ENCODE measurements at places on chromosomes 1 and 21. TPM values are rescaled to one million over a fixed set of nuclear protein-coding genes. Genes with fewer than 3 reads are reported as not detected.
A peak's percentile ranks its signal among the peaks of the same experiment; 100 is the strongest.

DNA sequence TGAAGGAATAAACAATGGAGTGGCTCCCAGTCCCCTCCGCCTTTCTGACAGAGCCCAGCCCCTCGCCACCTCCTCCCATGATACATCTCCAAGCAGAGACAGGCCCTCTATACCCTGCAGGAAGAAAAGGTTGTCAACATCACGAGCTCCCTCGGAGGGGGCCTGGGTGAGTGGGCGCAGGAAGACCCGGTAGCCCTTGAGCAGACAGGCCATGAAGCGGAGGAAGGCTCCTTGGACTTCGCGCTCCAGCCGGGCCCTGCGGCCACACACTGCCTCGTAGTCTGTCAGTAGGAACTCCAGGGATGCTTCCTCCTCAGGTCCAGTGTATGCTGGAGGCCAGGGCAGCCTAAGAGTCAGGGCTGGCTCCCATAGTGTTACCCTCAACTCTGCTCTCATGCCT lies 7.0 kb downstream of the DENND4B start:
- no peak overlapping the region for H3K4me3 ChIP-seq
- no peak overlapping the region for H3K27ac ChIP-seq
- H3K36me3 ChIP-seq = no peaks in the 10 kb centered on the region
- peaks cover 7% of the 10 kb centered on the region for H3K4me1 ChIP-seq
- no peaks in the 10 kb centered on the region for H3K27me3 ChIP-seq

- H3K27me3 ChIP-seq = no peaks in the 10 kb centered on the region
- H3K4me3 ChIP-seq = no peak overlapping the region
- DNase-seq = no peak
- no peak overlapping the region for H3K27ac ChIP-seq
Measured at GRCh38 chr1:160973491-160973890, 18.9 kb upstream of the ITLN2 start.

NECTIN4 gene
- total RNA-seq = 42.7 TPM

DNA sequence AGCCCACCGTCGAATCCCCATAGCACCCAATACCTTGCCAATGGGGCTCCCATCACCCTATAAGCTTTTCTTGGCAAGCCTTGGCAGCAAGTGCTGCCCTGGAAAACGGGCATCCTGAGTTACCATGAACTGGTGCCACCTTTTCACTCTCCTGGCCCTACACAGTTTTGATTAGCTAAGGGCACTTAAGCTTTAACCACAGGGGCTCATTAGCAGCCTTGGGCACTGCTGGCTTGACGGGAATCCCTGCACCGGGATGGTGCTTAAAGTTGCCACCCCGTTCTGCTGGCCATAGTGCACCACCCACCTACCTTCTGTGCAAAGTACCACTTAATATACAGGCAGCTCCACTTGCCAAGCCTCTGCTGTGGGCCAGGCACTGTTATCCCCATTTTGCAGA lies 13.7 kb downstream of the PARS2 start:
- no peaks in the 10 kb centered on the region for H3K4me1 ChIP-seq
- no peak for DNase-seq
- H3K27ac ChIP-seq = no peak overlapping the region
- no peak overlapping the region for H3K4me3 ChIP-seq
- H3K27me3 ChIP-seq = no peaks in the 10 kb centered on the region
- no peaks in the 10 kb centered on the region for H3K36me3 ChIP-seq

FMN2 gene
- total RNA-seq = not detected

GRCh38 chr21:22679207-22679606 lies 1681.0 kb downstream of the NCAM2 start:
- H3K27ac ChIP-seq = no peak overlapping the region
- DNase-seq = no peak
- H3K36me3 ChIP-seq = no peaks in the 10 kb centered on the region
- no peaks in the 10 kb centered on the region for H3K4me1 ChIP-seq
- no peaks in the 10 kb centered on the region for H3K27me3 ChIP-seq
- no peak overlapping the region for H3K4me3 ChIP-seq

PTPN14 gene
- 24.3 TPM for total RNA-seq

DNA sequence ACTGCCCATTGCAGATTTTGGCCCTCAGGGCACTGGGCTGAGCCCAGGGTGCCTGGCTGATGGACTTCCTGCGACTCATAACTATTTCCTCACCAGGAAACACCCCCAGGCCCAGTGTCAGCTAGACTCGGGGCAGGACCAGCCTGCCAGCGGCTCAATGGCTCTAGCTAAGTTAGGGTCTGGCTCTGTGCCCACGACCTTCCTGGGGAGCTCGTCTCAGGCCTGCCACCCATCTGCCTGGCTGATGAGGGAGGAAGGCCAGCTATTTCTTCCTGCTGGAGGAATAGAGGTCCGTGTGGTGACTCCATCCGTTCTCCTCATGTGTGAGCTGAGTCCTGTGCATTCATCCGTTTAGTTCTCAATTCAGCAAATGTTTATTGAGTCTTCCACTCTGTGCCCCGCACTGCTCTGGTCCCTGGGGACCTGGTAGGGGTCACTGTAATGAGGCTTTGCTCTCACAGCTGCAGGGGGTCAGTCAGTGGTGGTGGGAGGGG lies 44.5 kb downstream of the KIRREL1 start:
- H3K4me1 ChIP-seq = peaks cover 44% of the 10 kb centered on the region
- H3K36me3 ChIP-seq = no peaks in the 10 kb centered on the region
- H3K27me3 ChIP-seq = no peaks in the 10 kb centered on the region
- no peak for DNase-seq
- H3K4me3 ChIP-seq = no peak overlapping the region

- no peak for DNase-seq
- H3K36me3 ChIP-seq = no peaks in the 10 kb centered on the region
- no peaks in the 10 kb centered on the region for H3K27me3 ChIP-seq
- no peaks in the 10 kb centered on the region for H3K4me1 ChIP-seq
Measured at GRCh38 chr1:230058626-230059025, 8.4 kb upstream of the GALNT2 start.

DNAJB4 gene
- 20.9 TPM for total RNA-seq

- H3K27me3 ChIP-seq = no peaks in the 10 kb centered on the region
- H3K36me3 ChIP-seq = no peaks in the 10 kb centered on the region
Measured at GRCh38 chr1:202843081-202843480, 32.3 kb downstream of the PCAT6 start.

GRCh38 chr21:35801391-35801790 lies 258.9 kb downstream of the SETD4 start:
- H3K4me1 ChIP-seq = peaks cover 12% of the 10 kb centered on the region
- no peaks in the 10 kb centered on the region for H3K36me3 ChIP-seq
- no peak overlapping the region for H3K4me3 ChIP-seq
- H3K27ac ChIP-seq = no peak overlapping the region
- DNase-seq = no peak

- no peak overlapping the region for H3K4me3 ChIP-seq
- H3K27me3 ChIP-seq = no peaks in the 10 kb centered on the region
- H3K27ac ChIP-seq = no peak overlapping the region
- H3K36me3 ChIP-seq = no peaks in the 10 kb centered on the region
Measured at GRCh38 chr1:20115479-20115878, 3.9 kb downstream of the PLA2G2D start.

CYP4Z1 gene
- 1.2 TPM for total RNA-seq

PRRX1 gene
- 108 TPM for total RNA-seq

DNA sequence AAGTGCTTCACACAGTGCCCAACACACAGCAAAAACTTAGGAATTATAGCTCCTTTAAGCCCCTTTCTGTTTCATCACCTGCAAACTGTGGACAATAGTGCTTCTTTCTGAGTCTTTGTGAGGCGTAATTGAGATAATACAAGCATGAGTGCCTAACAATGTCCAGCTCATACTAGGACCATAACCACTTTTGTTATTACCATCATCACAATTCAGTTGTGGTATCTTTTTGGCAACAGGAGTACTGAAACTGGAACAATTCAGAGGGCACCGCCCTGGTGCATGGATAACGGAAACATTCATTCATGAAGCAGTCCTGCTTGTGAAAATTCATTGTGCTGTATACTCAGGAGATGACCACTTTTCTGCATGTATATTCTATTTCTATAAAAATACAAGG lies 18.2 kb downstream of the DNAJC11 start:
- no peaks in the 10 kb centered on the region for H3K27me3 ChIP-seq
- no peak for DNase-seq
- H3K4me1 ChIP-seq = no peaks in the 10 kb centered on the region
- H3K27ac ChIP-seq = no peak overlapping the region

DNA sequence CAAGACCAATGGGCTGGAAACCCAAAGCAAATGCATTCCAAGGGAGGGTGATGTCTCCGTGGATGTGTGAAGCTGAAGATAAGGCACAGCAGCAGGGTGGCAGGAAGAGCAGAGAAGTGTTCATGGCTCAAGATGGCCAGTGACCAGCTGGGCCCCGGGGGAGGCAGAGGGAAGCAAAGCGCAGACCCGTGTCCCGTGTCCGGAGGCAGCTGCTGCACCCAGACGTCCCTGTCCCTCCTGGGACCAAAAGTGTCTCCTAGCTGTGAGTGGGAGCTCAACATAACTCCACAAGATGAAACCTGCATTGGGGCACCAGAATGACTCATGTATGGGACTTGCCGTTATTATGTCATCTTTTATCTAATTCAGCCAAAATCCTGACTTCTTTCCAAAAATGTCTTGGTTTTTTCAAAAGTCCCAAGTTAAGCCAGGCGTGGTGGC lies 118.2 kb downstream of the RIPK4 start:
- H3K27me3 ChIP-seq = no peaks in the 10 kb centered on the region
- no peak overlapping the region for H3K27ac ChIP-seq
- no peaks in the 10 kb centered on the region for H3K36me3 ChIP-seq
- peaks cover 13% of the 10 kb centered on the region for H3K4me1 ChIP-seq

GRCh38 chr1:21292984-21293536 lies 2.8 kb upstream of the ECE1 start:
- peak overlapping the region; percentile 65 for H3K27ac ChIP-seq
- H3K4me3 ChIP-seq = no peak overlapping the region
- peaks cover 84% of the 10 kb centered on the region for H3K4me1 ChIP-seq
- no peaks in the 10 kb centered on the region for H3K36me3 ChIP-seq
- no peak for DNase-seq

- no peak for DNase-seq
- no peak overlapping the region for H3K27ac ChIP-seq
- H3K4me3 ChIP-seq = no peak overlapping the region
Measured at GRCh38 chr21:34797921-34798535, 129.2 kb downstream of the CLIC6 start.

CELA3B gene
- not detected for total RNA-seq

DNA sequence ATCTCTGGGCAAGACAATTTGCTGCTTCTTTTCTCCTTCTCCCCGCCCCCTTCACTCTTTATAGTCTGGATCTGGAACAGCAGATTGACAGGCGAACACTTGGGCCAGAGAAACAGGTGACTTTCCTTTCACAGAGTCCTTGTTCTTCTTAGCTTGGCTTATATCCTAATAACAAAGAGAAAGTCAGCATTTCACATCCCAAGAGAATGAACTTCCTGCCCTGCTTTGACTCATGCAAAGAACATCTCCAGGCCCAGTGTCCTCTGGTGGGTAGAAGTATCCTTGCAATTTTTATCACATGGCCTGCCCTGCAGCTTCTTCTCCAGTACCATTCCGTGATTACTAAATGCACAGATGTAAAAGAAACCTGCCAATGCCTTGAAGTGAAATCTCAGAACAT lies 764.4 kb downstream of the ADGRL2 start:
- no peak overlapping the region for H3K27ac ChIP-seq
- peaks cover 13% of the 10 kb centered on the region for H3K4me1 ChIP-seq
- no peak overlapping the region for H3K4me3 ChIP-seq
- H3K27me3 ChIP-seq = no peaks in the 10 kb centered on the region
- no peak for DNase-seq
- H3K36me3 ChIP-seq = no peaks in the 10 kb centered on the region

DNA sequence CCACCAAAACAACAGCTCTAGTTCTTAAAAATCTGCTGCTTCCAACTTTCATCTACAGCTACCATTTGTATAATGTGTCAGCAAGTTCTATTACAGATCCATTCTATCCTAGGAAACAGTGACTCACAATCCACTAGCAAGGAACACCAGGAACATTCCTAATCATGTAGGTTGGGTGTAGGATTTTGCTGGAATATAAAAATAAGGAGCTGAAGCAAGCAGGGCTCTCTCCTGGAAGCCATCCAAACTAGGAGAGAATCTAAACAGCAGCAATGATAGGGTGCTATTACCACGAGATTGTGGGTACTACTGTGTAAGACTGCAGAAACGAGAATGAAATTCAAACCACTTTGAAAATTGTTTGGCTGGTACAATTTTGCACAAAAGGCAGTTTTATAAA lies 135.0 kb downstream of the PTPN14 start:
- no peak overlapping the region for H3K4me3 ChIP-seq
- H3K36me3 ChIP-seq = no peaks in the 10 kb centered on the region
- H3K4me1 ChIP-seq = peaks cover 51% of the 10 kb centered on the region
- H3K27me3 ChIP-seq = no peaks in the 10 kb centered on the region
- DNase-seq = no peak

DNA sequence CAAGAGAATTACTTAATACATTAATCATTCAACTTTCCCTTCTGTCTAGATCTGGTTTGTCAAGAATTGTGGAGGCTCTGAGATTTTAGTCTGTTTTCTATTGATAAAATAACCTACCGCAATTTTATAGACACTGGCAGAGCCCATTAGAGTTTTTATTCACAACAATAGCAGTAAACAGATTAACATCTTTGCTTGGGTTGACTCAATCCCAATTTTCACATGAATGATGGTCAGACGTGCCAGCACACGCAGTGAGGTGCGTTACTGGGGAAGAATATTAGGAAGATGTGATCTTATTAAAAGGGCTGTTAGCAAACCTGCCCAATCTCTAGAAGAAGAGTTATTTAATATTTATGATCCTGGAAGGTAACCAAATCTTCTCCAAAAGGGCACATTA lies 736.6 kb downstream of the MRPL39 start:
- H3K36me3 ChIP-seq = no peaks in the 10 kb centered on the region
- no peaks in the 10 kb centered on the region for H3K27me3 ChIP-seq
- H3K27ac ChIP-seq = no peak overlapping the region
- no peak for DNase-seq
- no peak overlapping the region for H3K4me3 ChIP-seq

DNA sequence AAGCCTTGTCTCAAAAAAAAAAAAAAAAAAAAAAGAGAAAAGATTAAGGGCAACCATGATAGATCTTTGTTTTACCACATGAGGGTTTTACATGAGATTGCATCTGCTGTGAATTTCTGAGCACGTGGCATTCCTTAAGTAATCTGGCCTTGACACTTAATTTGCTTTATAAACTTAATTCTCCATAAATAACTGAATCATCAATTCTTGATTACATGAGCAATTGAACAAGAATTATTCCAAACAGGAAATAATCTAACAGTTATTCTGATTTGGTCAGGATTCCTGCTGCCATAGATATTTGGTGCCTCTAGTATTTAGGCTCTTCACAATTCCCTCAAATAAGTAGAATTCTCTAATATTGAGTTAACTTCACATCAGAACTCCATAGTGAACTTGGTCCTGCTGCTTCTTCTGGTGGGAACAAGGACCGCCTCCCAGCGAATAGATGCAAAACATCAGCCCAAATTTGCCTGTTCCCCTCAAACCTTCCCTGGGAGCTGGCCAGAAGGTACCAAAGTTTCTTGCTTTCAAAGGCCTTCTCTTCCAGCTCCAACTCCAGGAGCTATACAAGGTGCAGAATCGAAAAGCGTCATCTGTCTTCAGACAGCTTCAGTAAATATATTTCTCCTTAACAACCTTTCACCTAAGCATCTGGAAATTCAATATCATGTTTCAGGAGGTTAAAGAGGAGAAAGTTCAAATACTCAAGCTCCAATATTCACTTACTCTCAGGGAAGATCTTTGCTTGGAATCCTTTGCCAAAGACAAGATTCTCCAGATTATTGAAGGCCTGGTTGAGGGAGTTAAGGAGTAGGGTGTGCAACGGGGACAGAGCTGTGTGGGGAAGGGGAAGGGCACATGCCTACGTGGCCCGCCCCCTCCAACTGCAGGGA lies 1.0 kb downstream of the KRTCAP2 start:
- H3K36me3 ChIP-seq = peaks cover 13% of the 10 kb centered on the region
- H3K27ac ChIP-seq = peak overlapping the region; percentile 94
- DNase-seq = peak; percentile 12
- H3K27me3 ChIP-seq = no peaks in the 10 kb centered on the region
- H3K4me1 ChIP-seq = peaks cover 45% of the 10 kb centered on the region
- peak overlapping the region; percentile 88 for H3K4me3 ChIP-seq
